ENCODE measurements at places on chromosomes 2 and 18.
A peak's percentile ranks its signal among the peaks of the same experiment; 100 is the strongest.

DNA sequence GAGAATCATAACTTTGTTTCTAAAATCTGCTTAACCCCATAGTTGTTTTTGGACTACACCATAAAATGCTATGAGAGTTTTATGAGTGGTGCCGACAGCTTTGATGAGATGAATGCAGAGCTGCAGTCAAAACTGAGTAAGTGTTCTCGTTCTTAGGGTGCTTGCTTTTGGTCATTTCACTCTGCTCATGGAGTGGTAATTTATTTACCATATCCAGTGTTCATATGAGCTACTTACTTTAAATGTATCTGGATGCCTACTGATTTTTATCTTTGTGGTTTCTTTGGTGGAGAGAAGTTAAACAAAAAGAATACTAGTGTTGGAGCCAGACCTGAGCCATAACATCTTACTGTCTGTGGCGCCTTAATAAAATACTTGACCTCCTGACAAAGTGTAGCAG is 16.4 kb downstream of the NDC80 start:
- DNase-seq, result no peak

- DNase-seq, result peak; percentile 62
These were observed 116.6 kb upstream of the PELI1 start for GRCh38 chr2:64260817-64261216.

DNA sequence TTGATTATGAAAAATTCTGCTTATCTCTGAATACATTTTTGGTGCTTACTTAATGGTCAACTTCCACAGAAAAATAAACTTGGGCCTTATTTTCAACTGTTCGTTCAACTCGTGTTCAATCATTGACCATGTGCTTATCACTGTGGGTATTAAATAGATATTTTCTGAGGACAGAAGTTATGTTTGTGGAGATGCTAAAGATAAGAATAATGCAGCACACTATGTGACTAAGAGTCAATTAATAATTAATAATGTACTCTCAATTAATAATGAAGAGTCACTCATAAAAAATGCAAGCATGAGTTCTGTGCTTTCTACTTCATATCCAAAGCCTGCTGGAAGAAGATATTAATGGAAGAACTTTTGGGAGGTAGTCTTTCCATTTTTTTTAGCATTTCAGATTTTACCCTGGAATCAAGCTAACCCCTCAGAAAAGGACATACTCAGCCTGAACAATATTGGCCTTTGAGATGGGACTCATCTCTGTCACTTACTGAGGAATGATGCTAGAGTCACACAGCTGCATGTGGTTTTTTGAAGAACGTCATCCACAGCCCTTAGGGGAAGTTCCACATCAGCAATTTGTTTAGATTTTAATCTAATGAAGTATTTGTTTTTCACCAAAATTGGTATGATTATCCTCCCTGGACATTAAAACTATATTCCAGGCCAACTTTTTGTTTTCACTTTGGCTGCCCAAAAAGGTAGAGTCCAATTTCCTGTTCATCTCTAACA is 191.9 kb upstream of the CRIM1 start:
- no peak for DNase-seq

DNA sequence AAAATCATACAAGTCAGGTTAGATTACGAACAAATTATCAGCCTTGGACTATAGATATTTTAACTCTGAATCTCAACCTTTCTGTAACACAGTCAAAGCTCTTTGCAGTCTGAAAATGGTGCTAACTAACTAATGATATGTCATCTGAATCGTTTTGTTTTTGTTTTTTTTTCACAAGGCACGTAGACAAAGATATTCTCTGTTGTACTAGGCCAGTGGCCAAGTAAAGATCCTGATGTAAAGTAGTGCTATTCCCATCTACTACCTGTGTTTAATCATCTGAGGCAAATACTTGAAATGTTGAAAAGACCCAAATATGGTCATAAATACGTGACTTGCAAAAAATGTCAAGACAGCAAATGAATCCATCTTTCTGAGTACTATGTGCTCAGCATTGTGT is 65.7 kb downstream of the REL start:
- DNase-seq, result no peak

DNA sequence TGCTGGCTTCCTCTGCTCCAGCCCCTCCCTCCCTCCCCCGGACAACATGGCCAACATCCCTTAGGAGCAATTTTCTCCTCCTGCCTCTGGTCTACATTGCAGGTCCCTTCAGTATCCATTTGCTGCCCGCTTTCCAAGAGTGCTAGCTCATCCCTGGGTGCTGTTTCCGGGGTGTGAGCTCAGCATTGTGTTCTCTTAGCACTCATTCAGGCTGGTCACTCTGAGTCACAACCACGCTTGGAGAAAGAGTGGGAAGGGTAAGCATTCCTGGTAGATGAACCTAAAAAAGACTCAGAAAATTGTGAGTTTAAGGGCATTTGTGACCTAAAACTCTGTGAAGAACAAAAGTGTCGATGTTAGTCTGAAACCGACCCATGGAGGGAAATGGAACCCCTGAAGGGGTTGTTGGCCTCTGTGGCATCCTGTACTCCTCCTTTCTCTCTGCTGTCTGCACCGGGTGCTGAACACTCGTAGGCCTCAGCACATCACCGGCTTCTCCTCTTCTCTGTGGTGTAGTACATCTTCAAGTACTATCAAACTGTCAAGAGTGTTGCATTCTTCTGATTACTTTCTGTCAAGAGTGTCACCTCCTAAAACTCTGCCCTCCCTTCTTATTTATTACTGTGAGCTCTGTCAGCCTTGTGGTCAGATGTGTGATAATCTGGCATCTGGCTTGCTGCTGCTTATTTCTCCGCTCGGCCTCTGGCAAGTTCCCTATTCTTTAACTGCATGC is 73.0 kb downstream of the CTNNA2 start:
- no peak for DNase-seq

- no peak for DNase-seq
These were observed 56.1 kb downstream of the FARP2 start for GRCh38 chr2:241412144-241412543.

DNA sequence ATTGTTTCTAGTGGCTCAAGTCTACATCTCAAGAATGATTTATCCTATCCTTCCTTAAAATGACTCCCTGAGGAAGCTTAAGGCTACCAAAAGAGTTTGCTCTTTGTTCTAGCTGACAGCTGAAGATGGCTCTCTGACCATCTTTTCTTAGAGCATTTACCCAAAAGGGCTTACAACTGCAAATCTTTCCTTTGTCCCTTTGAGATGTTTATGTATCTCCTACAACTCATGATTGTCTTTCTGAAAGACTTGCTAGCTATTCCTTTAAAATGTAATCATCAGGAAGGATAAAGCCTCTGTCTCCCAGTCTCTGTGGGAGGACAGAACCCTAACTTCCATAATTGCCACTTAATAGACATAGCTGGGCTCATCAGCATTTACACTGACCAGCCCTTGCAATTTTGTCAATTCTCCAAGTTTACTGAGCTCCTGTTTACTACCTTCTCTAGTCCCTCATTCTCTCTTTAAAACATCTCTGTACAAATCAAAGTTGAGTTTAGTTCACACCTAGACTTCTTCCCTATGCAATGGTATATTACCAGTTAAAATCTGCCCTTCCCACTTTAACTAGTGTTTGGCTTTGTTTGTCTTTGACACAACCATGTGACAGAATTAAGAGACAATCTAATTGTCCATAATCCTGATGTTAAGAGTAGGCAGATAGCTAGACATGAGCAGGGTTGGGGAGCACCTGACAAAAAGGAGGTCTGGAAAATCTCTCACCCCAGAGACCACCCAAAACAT is 188.2 kb downstream of the PTH2R start:
- DNase-seq, result no peak

DNA sequence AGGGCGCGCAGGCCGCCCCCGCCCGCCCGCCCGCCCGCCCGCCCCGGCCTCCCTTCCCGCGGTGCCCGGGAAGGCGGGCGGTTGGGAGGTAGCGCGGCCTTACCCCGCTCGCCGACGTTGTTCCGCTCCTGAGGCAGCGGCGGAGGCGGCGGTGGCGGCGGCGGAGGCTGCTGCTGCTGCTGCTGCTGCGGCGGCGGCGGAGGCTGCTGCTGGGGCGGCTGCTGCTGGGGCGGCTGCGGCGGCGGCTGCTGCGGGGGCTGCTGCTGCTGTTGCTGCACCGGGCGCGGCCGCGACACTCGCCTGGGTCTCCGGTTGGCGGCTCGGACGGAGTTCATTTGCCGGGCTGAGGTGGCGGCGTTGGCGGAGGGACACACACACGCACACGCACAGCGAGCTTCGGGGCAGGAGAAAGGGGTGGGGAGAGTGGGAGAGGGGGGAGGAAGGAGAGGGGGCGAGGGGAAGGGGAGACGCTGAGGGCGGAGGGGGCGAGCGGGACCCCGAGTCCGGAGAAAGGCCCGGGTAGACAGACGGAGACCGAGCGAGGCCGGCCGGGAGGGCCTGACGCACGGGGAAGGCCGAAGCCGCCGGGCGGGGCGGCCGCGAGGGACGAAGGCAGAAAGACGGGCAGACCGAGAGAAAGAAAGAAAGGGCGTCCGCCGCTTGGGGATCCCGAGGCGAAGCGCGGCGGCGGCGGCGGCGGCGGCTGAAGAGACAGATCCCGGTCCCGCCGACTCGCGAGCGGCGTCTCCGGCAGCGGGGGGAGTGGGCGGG is 727 bp downstream of the FBXO11 start:
- peak; percentile 62 for DNase-seq

DNA sequence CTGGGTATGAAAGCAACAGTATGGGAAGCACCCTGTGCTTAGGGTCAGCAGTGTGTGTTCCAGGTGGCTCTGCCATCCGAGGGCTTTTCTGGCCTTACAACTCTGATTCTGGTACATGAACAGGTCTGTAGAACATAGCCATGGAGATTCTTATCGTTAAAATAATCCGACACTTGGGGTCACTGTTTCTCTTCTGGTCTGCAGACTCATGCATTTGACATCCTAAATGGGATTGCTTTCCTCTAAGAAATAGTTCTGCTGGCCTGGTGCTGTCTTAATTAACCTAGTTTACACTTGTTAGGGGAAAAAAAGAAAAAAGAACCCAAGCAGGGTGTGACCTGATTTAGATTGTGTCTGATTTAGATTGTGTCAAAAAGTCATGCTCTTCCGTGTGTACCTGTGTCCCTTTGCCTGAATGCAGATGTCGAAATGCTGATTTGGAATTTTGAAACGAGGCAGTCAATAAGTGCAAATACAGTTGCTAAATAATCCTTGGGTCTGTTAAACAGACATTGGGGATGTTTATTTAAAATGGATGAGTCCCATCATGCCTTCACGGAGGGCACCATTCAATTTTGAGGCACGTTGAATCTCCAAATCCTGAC is 59.6 kb downstream of the TRPM8 start:
- no peak for DNase-seq

- no peak for DNase-seq
These were observed 40.1 kb downstream of the GPD2 start for GRCh38 chr2:156476021-156476849.

DNA sequence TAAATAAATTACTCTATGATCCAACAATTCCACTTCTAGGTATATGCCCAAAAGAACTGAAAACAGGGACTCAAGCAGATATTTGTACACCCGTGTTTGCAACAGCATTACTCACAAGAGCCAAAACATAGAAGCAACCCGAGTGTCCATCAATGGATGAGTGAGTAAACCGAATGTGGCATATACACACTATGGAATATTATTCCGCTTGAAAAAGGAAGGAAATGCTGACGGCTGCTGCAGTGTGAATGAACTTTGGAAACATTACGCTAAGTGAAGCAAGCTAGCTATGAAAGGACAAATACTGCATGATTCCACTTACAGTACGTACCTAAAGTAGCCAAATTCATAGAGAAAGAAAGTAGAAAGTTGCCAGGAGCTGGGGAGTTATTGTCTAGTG is 32.2 kb downstream of the MREG start:
- no peak for DNase-seq

- no peak for DNase-seq
These were observed 233.3 kb downstream of the INSIG2 start for GRCh38 chr2:118321432-118322105.

- peak; percentile 60 for DNase-seq
These were observed at the start of gene MLPH for GRCh38 chr2:237486819-237487448. Gene MLPH, plus strand, starts transcription at chr2:237487251. Its CDS starts 6,176 bp downstream, at chr2:237493427.

- DNase-seq, result no peak
These were observed 4.5 kb upstream of the GLI2 start for GRCh38 chr2:120731175-120731574.

- DNase-seq, result no peak
These were observed 60.6 kb downstream of the VAPA start for GRCh38 chr18:9974279-9974915.

GRCh38 chr2:119849838-119850565 is 90.3 kb downstream of the PTPN4 start:
- no peak for DNase-seq

- DNase-seq, result no peak
These were observed at the start of gene TFCP2L1 for GRCh38 chr2:121284463-121285449. Gene TFCP2L1, minus strand, starts transcription at chr2:121285202. Its CDS starts 93 bp downstream, at chr2:121285109.

DNA sequence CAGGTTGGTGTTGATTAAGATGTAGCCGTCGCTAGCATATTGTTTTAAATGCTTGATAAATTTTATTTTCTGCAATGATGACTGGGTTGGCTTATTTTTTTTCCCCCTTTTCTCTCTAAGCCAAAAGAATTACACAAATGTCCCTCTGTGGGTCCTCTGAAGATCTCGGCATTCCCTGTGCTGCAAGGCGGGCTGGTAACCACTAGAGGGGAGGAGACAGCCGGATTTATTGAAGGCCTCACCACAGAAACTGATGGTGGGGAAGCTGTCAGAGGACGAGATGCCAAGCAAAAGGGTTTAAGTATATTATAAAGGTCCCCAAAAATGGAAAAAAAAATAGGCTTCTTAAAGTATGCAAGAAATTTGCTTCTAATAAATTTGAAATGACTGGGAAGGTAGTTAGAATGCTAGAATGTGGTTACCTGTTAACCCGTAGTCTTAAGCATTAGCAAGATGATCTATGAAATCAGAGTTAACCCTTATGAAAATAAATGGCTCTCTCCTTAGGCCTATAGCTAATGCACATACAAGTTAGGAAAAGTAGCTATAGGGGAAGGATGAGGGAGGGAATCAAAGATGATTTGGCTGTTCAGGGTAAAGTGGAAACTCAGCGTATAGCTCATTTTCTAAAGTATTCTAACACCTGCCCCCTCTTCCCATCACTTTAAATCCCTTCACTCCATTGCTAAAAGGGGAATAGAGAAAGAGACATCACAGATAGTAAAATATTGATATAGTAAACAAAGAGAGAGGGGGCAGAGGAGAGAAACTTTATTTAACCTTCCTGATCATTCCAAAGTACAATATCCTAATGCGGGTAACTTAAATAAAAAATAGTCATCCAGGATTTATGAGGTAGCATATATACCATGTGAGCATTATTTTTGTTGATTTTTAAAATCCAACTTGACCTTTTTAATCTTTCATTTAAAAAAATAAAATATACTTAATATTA is 894.5 kb upstream of the POU3F3 start:
- DNase-seq, result no peak

DNA sequence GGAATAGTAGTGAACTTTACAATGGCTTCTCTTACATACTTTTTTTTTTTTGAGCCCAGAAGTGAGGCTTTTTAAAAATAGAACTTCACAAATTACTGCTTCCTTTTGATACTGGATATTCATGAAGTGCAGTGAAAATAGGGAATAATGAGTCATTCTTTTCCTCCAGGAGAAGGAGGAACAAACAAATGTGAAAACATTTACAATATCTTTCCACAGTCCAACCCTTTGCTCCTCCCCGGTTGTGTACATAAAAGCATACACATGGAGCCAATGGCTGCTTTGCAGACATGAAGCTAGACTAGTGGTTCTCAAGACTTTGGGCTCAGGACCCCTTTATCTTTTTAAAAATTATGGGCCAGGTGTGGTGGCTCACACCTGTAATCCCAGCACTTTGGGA is 266.9 kb downstream of the GBX2 start:
- DNase-seq, result no peak

Data from heart left ventricle (tissue), 16 donors.